ENCODE measurements at places on chromosomes 12 and 14.

- no peak for DNase-seq
These were observed 12.4 kb downstream of the MTERF2 start for GRCh38 chr12:106974511-106974910.

GRCh38 chr14:43532825-43533416 lies 974.2 kb downstream of the FSCB start:
- DNase-seq, result no peak

GRCh38 chr12:57890191-57891115 lies 43.9 kb upstream of the CTDSP2 start:
- DNase-seq, result no peak

DNA sequence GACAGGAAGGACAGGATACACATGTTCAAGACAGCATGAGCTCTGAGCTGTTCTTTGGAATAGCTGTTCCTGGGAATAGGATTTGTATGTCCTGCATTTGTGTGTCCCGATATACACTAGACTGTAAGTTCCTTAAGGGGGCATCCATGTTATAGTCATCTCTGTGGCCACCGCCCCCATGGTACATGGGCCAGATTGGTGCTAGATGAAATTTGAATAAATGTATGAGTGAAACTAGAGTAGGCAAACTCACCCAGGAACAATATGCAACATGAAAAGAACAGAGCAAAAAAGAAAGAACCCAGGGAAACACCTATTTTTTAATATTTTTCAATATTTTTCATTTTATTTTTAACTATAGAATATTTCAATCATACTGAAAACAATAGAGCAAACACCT lies 25.1 kb upstream of the KRT77 start:
- no peak for DNase-seq

- DNase-seq, result no peak
These were observed 20.2 kb downstream of the CEP170B start for GRCh38 chr14:104885031-104885972.

- DNase-seq, result no peak
These were observed 180.9 kb downstream of the RAD51B start for GRCh38 chr14:68000511-68000910.

- no peak for DNase-seq
These were observed 263.4 kb downstream of the ADGRD1 start for GRCh38 chr12:131217024-131217586.

DNA sequence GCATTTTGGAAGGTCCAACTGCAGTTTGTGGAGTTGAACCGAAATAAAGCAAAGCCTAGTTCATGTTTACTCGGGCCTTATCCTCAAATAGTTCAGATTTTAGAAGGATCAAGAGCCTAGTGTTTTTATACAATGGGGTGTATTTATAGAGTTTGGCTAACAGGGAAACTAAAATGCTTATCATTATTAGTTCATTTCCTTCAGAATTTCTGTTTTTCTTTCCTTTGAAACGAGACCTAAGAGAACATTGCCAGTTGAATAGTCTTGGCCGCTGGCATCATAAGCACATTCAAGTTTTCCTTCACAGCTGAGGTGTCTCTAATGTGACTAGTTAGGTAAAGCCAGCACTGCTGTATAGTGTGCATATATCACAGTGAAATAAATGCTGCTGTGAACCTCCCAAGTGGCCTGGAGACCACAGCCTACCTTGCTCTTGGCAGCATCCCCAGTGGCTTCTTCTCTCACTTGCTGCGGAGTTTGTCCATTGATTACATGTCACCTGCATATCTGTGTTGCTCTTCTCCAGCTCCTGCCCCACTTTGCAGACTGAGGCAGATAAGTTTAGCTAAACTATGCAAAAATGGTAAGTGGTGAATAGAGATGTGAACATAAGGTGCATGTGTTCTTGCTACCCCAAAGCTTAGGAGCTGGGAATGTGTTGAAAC lies 88.8 kb downstream of the ANO6 start:
- no peak for DNase-seq

DNA sequence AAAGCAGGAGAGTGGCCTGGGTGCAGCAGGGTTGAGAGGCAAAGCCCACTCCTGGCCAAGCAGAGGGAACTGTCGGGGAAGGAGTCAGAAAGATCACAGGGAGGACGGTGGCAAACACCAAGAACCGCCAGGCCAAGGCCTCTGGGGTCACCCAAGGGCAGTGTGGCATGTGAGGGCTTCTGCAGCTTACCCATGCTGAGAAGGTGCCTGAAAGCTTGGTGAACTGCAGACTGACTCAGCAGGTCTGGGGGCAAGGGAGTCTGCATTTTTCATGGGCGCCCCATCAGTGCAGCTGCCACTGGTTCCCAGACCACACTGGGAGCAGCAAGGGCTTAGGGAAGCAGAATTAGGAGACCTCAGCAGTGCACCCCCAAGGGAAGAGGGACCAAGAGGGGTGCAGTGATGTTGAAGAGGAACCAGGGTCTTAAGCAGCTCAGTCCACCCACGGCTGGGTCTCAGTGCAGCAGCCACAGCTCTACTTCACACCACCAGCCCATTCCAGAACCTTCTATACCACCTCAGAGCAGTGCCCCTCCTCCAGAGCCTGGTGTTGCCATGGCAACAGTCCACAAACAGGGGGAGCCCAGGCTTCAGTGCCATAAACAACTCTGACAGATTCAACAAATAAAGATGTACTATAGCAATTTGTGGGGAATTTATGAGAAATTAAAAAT lies 59.4 kb downstream of the ITPK1 start:
- no peak for DNase-seq

GRCh38 chr14:34203251-34203722 lies 252.4 kb upstream of the EGLN3 start:
- no peak for DNase-seq

GRCh38 chr12:27179400-27180214 lies 64.5 kb upstream of the STK38L start:
- no peak for DNase-seq

DNA sequence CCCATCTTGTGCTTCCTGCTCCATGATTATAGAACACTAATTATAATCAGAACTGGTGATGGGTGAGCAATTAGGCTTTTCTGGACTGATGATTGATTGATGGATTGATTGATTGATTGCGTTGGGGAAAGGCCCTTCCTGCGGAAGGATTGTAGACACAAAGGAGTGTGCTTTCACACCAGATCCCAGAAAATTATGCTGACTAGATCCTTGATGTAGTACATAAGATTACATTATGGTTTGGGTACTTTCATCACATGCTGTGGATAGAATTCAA lies 8.4 kb downstream of the PELI2 start:
- no peak for DNase-seq

- DNase-seq, result no peak
These were observed 6.0 kb upstream of the MANSC4 start for GRCh38 chr12:27785882-27786570.

GRCh38 chr14:37138898-37139297 lies 33.5 kb downstream of the SLC25A21 start:
- DNase-seq, result no peak

- no peak for DNase-seq
These were observed 93.2 kb upstream of the OTX2 start for GRCh38 chr14:56903304-56903969.

GRCh38 chr12:109475993-109476806 lies 900 bp downstream of the KCTD10 start:
- DNase-seq, result no peak

- no peak for DNase-seq
These were observed 91.0 kb downstream of the VRK1 start for GRCh38 chr14:96888158-96888557.

GRCh38 chr12:103712216-103712615 lies 125.1 kb downstream of the STAB2 start:
- DNase-seq, result no peak

- DNase-seq, result no peak
These were observed 9.0 kb downstream of the ASIC1 start for GRCh38 chr12:50066402-50066801.

DNA sequence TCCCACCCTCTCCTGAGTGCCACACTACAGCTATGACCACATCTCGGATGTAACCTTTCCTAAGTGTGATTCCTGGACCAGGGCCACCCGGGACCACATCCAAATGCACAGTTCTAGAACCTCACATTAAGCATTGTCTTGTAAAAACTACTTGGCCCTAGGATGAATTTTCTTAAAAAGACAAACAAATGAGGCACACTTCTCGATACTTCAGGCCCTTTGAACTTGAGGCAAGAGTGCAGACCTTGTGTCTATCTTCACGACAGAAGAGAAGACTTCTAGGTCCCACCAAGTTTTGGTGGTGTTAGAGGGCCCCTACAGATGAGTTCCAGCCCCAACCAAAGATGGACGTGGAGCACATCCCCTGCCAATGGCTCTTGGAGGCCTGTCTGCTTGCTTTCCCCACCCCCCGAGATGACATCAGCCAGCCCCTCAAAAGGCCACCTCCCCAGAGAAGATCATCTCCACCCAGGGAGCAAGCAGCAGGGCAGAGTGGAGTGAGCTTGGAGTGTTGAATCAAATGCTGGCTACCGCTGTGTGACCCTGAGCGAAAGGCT lies 9.3 kb downstream of the ISCU start:
- DNase-seq, result no peak

DNA sequence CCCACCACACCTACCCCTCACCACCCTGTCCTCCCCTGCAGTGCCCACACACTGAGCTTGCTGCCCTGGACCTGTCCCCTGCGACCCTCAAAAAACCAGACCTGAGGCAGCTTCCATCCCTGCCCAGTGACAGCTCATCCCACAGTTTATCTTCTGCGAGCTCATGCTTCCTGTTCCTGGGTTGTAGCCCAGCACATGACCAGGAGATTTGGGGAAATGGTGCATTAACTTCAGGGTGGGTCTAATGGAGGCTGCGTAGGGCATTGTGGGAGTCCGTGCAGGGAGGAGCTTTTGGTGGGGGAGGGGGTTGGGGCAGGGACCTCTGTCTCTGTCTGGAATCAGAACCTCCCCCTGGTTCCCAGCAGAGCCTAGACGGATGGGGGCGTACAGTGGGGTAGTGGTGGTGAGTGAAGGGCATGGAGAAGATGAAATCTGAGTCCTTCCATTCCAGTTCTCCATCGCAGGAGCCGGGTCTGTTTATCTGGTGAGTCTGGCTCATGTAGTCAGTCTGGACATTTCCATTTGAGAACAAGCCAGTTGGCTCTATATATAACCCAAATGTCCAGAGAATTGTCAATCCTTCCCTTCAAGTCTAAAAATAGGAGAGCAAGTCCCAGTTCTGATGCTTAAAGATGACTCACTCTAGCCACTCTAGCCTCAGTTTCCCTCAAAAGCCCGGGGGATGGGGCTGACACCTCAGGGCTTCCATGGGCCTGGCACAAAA lies 270.9 kb downstream of the CACNA1C start:
- DNase-seq, result no peak

- no peak for DNase-seq
These were observed 7.2 kb downstream of the RPS6KL1 start for GRCh38 chr14:74915826-74916225.

- DNase-seq, result no peak
These were observed 264.0 kb upstream of the PRICKLE1 start for GRCh38 chr12:42853370-42854140.
